ENCODE measurements at places on chromosomes 1 and 21.

DNA sequence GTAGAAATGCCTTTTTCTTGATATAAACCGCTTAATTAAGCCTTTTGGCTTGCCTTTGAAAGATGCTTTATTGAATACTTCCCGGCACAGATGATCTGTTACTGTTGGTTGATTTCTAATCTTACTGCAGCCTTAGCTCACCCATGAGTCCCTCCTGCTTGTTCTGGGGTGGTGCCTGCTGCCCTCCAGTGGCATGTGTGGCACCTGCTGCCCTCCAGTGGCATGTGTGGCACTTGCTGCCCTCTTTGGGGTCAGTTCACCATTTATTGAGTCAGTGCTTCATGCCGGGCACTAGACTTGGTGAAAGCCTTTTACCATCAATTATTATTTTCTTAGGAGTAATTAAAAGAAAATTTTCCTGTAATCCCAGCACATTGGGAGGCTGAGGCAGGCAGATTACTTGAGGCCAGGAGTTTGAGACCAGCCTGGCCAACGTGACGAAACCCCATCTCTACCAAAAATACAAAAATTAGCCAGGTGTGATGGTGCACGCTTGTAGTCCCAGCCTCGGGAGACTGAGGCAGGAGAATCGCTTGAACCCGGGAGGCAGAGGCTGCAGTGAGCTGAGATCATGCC lies 54.3 kb downstream of the ADARB1 start:
- peak; percentile 67 for DNase-seq

DNA sequence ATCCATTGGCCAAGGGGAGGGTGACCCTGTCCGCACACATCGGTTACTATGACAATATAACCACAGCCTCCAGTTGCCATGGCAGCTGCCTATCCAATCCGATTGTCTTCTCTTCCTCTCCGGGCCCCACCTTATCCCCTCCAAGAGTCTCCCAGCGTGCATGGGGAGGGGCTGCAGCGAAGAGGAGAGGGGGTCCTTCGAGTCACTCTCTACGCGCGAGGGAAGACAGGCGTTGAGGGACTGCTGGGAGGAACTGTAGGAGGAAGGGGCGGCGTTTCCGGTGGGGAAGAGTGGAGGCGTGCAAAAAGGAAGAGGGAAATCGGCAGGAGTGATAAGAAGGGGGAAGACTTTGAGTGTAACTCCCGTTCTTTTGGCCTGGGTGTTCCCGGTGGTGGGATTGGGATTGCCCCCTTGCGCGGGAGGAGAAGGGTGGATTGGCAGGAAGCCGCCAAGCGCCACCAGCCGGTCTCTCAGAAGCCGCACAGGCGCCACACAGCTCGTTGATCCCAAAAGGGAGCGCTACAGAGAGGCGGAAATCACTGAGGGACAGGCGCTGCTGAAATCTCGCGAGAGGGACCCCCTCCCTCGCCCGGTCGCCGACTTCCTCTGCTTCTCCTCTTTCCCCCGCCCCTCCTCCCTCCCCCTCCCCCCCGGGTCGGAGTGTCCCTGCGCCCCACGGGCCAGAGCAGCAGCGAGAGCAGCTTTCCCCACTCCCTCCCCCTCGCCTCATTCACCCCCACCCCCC lies 384 bp upstream of the SMG7 start:
- peak; percentile 99 for DNase-seq

DNA sequence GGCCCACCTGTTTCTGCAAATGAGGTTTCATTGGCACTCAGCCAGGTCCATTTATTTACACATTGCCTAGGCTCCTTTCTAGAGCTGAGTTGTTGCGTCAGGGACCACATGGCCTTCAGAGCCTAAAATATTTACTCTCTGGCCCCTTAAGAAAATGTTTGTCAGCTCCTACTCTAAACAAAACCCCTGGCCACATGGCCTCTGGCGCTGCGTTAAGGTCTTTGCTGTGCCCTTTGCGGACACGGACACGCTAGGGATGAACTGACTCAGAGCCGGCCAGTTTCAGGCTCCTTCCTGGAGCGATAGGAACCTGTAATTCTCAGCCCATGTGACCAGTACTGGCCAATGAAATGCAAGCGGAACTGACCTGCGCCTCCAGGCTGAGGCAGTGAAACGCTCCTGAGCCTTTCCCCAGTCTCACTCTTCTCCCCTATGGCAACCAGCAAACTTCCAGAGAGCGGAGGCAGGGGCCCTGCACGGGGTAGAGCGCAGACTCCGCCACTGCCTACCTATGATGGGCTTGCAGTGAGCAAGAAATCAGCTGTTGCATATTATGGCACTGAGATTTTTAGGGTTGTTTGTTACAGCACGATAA lies 160.3 kb downstream of the ETS2 start:
- DNase-seq, result peak; percentile 100

GRCh38 chr1:88079036-88079435 lies 605.0 kb upstream of the PKN2 start:
- DNase-seq, result peak; percentile 21

DNA sequence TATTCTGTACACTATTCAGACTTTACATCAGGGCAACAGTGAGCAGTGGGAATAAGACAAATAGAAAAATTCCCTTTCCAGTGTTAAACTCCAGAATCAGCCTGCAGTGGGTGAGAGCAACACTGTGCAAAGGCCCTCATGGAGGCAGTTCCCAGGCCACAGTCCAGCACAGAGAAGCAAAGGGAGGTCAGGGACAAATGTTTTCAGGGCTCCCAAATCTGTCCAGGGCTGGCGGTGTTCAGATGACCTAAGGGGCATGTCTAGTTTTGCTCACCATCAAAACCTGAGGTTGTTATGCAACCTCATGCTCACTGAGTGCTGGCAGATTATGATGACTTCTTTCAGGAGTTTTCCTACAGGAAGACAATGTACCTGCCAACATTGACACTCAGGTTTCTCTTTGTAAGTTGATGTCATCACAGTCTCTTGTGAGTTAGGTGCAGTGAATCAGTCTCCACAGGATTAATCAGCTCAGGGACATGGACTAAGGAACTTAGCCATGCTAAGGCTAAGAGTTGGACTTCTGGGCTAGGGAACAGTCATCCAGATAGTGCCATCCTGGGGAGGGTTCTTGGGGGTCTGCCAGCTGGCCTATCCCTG lies 3.6 kb upstream of the LCE5A start:
- no peak for DNase-seq

DNA sequence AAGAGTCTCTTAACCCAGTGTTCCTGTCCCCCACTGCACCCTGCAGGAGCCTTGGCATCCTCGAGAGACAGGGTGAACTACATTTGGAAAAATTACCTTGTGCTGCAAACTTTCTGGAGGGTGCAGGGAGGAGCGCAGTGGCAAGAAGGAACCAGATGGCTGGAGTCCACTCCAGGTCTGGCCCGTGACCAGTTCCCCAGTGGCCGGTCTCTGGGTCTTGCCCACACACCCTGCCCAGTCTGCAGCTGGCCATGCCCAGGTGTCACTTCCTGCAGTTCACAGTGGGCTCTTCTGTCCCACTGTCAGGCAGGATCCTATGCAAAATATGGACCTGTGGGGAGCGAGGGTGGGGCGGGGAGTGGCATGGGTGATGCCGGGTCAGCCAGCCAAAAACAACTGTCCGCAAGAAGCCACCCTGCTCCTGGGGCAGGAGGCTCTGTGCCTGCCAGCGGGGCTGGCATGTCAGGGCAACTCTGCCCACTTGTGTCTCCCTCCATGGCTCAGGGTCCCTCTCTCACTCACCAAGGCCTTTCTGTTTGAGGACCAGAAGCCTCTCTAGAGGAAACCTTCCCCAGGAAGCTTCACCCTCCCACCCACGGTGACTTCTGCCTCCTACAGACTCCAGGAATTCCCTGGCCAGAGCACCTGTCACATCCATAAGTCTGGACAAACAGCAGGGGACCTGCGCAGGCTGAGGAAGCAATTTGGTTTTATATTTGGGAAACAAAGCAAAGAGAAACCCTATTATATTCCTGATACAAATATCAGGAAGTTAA lies 55.6 kb downstream of the KIF21B start:
- DNase-seq, result no peak

DNA sequence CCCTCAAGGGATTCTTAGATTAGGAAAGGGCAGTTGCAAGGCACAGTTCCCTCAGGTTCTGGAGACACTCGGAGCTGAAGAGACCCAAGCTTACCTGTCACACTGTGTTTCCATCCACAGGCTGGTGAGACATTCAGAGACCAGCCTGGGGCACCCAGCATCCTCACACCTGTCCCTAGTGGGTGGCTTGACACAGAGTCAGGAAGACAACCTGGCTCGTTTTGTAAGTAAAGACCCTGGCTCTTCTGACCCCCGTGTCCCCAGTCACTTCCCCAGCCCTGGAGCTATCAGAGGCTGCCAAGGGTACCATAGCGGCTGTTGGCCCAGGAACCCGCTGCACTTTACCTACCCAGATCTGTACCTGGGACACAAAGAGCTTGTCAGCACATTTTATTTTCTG lies 409.8 kb downstream of the MATN1 start:
- DNase-seq, result no peak

DNA sequence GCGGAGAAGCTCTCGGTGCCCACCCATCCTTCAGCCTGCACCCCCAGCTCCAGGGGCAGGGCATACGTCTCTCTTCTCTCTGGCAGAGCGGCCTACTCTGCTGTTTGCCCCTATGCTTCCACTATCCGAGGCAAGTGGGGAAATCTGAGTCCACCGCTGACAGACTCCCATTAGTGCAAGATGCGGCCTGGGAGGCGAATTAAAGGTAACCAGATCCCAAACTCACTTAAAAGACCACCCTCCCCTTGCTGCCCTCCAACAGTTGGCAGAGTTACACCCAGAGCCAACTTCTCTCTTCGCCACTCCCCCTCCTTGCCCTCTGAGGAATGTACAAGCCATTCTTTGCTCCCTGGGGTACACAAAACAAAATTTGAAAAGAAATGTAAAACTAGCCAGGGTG lies 6.4 kb downstream of the FOXD3 start:
- DNase-seq, result no peak

- no peak for DNase-seq
Measured at GRCh38 chr21:37796011-37796410, 120.2 kb downstream of the KCNJ6 start.

DNA sequence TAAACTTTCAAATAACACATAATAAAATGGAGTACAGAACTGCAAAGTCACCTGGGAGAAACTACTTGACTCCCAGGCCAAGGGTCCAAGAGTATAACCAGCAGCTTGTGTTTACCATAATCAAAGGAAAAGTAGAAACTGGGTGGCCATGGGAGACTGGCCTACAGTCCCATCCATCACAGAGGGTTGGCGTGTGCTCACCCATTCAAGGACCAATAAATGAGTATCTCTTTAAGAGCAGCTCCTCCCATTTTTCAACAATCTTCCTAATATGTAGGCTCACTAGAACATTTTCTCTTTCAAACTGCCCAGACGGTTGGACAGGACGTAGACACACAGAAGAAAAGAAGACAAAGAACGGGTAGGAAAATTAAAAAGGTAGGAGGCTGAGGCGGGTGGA lies at the start of gene FMO3:
TSS of gene FMO3 (plus strand) at position 302 of the 400 bp plus-strand sequence. CDS start 1,754 bp downstream, outside the sequence.
- DNase-seq, result no peak

- peak; percentile 79 for DNase-seq
Measured at GRCh38 chr1:51792864-51793263, 85.7 kb downstream of the NRDC start.

DNA sequence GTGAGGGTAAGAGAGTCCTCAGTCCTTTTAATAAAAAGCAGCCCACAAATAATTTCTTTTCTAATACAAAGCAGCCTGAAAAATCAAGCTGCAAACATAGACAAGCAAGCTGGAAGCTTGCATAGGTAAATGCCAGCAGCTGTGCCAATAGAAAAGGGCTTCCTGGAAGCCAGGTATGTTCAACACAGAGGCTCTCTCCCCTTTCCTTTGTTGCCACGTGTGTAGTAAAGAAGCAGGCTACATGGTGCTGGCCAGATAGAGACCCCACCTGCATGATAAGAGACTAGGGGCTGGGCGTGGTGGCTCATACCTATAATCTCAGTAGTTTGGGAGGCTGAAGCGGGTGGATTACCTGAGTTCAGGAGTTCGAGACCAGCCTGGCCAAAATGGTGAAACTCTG lies 50.1 kb upstream of the ERRFI1 start:
- DNase-seq, result no peak

DNA sequence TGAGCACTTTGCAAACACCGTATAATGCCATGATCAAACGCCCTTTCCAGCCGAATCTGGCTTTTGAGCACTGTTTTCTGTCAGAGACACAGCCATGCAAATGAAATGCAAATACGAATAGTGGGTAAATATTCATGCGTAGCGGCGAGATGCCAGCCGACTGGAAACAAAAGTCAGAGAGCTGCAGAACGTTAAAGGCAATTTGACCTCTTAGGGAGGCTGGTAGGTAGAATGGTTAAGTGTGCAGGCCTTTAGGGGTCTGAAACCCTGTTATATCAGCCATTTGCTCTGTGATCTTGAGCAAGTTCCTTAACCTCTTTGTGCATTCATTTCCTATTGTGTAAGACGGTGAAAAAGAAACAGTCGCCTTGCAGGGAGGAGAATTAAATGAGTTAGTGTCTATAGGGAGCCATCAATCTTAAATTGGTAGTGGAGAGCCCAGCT lies 6.5 kb upstream of the SDHB start:
- no peak for DNase-seq
